ENCODE measurements at places on chromosomes 4 and X.

- DNase-seq, result no peak
These were observed 36.6 kb upstream of the GPR78 start for GRCh38 chr4:8543623-8544022.

DNA sequence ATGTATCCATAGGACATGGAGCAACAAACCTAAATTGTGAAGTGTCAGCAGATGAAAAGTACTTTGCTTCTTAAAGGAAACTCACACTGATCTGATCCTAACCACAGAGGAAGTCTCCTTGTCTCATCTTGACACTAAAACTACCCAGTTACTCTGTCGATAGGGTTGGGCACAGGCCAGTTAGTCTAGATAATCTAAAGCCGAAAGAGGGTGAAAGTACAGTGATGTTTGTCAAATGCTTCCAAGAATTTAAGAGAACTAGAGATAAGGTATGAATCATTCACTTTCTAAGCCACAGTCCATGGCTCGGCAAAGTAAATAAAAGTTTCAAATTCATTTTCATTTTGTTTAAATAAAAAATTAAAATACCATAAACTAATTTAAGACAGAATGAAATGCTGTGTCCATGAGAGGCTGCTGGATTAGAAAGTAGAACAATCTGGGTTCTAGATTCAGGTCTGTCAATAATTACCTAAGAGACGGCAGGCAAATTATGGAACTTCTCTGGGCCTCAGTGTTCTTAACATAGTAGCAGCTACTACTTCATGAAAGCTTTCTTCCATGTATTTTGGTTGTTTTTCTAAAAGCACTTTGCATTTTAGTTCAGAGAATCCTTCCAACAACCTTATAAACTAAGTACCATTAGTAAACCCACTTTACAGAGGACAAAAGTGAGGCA is 176.7 kb downstream of the LDB2 start:
- no peak for DNase-seq

DNA sequence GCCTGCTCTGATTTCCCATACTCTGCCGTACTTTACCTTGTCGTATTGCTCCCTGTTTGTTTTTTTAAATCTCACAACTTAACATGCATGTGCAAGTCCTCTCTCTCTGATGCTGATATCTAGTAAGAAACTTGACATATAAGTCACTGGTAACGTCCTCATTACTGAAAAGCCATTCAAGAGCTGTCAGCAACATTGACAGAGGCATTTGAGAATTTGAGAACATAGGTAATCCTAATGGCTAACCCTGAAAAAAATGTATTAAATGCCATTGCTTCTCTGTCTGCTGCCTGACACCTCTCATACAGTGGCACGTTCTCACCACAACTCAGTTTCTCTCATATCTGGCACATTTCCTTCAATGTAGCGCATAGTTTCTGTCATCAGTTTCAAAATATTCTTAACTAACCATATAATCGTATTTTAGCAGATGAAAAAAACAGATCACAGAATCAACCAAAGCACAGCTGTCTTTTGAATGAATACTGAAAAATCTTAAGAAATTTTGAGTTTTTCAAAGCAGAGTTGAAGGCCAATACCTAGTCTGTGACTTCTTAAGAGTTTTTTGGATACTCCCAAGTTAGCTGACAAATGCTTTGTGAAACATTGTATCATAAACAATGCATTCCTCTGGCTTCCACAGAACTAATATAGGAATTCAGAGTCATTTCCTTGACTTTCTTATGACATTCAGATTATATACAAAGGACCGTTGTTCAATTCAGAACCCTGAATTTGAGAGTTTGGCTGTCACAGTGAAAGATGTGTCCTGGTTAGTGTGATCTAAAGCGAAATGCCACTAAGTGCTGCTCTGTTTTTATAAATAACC is 996.4 kb downstream of the C4orf33 start:
- DNase-seq, result no peak

DNA sequence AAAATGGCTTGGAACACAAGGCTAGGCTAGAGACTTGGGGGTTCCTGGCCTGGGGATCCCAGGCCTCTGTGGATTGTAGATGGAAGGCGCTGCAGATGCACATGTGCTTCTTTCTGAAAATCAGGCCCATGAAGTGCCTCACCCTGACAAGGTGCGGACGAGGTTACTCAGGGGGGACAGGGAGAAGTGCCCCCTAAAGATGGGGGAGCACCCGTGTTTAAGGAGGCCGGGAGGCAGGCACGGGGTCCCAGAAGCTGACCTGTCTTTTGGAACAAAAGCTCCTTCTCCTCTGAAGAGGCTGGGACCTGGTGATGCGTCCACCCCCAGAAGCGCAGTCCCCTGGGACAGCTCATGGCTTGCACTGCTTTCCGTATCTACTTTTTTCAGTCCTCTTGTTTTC is 2.4 kb downstream of the PDZD4 start:
- DNase-seq, result no peak

DNA sequence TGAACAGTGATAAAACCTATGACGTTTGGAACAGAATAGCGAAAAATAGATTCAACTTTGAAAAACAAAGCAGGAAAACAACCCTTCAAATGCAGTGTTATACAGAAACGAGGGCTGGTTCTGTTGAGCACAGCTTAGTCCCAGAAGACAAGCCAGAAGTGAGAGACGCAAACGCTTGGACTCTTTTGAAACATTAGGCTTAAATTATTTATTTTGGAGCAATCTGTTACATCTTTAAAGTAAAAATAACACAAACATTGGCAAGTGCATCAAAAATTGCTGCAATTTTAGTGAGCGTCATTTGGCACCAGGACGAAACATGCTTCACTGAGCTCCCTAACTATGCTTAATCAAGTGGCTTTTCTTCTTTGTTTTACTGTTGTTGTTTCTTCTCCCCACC is 63.5 kb downstream of the ENPP6 start:
- DNase-seq, result no peak

DNA sequence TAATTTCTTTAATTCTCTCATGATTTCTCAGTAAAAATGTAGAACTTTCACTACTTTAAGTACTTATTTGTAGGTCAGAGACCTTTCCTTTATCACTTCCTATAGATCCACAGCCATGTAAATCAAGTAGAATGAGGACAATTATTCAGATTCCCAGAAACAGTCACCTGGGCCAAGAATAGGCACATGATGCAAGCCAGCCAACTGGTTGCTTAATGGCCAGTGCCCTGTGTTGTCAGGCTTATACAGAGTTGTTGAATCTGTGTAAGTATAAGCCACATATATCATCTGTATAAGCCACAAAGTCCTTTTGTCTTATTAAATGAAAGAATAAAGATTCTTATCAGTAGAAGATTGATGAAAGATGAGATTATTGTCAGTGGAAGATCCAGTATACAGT is 5.2 kb downstream of the BANK1 start:
- no peak for DNase-seq

GRCh38 chr4:165207016-165207430 is 338 bp upstream of the KLHL2 start:
- DNase-seq, result no peak

GRCh38 chr4:36979533-36979932 is 265.0 kb upstream of the NWD2 start:
- no peak for DNase-seq

DNA sequence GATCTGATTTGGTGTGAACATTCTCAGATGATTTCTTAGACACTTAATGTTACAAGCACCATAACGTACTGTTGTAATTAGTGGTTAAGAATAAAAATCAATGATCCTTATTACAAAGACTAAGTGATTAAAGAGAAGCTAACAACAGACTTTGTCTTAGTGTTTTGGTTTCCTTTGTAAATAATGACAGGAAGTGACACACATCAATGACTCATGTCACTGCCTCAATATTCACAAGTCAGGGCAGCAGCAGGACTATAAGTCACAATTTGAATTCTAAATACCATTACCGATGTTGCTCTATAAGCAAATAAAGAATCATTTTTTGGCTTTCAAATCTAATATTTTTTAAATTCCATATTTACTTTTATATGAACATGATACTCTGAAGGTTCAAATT is 115.8 kb upstream of the FAT4 start:
- DNase-seq, result no peak

GRCh38 chrX:151984902-151985301 is 10.4 kb upstream of the GABRE start:
- no peak for DNase-seq

- DNase-seq, result no peak
These were observed 78.3 kb upstream of the DUSP21 start for GRCh38 chrX:44765556-44765955.

GRCh38 chrX:153941336-153942252 is 2.8 kb downstream of the RENBP start:
- DNase-seq, result no peak

GRCh38 chrX:118724775-118725174 is 2.6 kb upstream of the IL13RA1 start:
- no peak for DNase-seq

- peak; percentile 28 for DNase-seq
These were observed 10.2 kb upstream of the N4BP2 start for GRCh38 chr4:40046311-40046980.

GRCh38 chr4:153927451-153927850 is 138.6 kb upstream of the SFRP2 start:
- no peak for DNase-seq

DNA sequence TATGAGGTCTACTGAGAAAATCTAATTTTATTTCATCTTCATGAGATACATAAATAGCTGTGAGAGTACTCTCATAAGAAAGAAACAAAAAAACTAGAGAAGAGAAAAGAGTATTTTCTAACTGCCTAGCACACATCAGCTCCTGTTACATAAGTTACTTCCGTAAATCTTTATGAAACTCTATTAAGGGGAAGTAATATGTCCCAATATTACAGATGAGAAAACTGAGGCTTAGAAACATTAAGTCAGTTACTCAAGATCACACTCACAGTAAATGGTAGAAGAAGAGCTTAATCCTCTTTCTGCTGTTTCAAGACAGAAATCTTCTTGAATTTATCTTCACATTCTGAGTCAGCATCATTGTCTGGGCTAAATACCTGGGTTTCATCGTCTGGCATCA is 164.1 kb downstream of the DTHD1 start:
- DNase-seq, result no peak

DNA sequence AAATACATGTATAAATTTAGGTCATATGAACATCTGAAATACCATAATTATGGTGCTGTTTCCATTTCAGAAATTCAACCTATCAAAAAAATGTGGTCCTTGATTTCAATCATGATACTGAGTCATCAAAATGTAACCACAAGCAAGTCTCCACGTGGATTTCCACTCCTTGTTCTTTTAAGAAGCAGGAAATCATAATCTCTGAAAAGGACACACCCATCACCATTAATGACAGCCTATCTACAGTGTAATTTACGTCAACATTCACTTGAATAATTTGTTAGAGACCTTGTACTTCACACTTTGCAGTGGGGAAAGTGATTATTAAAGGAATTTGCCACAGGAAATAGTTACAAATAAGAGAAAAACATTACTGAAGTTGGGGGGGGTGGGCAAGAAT is 17.7 kb upstream of the SLC7A11 start:
- no peak for DNase-seq

DNA sequence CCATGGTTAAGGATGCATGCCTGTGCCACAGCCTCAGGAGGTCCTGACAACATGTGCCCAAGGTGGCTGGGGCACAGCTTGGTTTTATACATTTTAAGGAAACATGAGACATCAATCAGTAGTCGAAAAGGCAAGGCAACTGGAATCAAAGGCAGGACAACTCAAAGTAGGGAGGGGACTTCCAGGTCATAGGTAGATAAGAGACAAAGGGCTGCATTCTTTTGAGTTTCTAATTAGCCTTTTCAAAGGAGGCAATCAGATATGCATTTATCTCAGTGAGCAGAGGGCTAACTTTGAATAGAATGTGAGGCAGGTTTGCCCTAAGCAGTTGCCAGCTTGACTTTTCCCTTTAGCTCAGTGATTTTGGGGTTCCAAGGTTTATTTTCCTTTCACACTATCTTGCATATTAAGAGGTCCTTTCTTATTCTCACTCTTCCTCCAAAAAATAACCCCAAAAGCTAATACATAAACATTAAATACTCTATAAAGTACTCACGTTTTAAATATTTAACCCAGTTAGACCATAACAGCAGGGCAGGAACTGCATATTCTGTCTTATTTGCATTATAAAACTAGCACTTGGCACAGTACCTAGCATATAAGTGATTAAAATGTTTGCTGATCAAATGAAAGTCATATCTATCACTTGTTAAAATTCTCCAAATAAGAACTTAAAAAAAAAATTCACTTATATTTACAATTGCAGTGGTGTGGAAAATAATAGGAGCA is 36.3 kb upstream of the UGT8 start:
- no peak for DNase-seq

DNA sequence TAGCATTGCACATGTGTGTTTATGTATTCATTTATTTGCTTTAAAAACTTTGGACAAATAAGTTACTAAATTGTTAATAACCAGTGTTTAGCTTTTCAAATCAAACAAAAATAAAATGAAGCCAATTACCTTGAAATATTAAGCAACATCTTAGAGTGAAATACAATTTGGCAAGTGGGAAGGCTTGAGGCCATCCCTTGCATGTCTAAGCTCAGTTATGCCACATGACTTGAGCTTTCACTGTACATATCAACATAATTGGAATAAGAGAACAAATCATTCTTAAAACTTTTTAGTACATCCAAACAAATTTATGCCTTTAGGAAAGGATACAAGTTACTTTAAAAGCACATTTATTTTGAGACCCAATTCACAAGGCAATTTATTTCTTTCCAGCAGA is 640.6 kb downstream of the SPRY1 start:
- DNase-seq, result no peak

DNA sequence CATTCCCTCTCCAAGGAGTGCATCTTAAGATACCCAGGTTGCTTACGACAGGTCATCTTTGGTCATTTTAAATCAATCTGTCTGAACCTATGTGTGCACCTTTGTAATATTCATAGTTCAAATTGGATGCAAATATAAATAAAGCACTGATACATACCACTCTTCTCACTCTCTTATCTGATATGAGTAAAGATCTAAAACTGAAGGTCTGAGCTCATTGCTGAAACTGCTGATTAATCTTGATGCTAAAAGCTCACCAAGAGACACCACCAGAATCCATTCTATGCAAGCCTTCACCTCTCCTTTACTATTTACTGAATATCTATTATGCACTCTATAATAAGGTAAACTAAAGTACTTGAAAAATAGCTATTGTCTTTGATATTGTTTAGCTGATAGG is 16.6 kb downstream of the HSD17B13 start:
- DNase-seq, result no peak

GRCh38 chr4:19659101-19659500 is 592.6 kb upstream of the SLIT2 start:
- DNase-seq, result no peak

- no peak for DNase-seq
These were observed 55.8 kb downstream of the FNIP2 start for GRCh38 chr4:158824425-158825274.

DNA sequence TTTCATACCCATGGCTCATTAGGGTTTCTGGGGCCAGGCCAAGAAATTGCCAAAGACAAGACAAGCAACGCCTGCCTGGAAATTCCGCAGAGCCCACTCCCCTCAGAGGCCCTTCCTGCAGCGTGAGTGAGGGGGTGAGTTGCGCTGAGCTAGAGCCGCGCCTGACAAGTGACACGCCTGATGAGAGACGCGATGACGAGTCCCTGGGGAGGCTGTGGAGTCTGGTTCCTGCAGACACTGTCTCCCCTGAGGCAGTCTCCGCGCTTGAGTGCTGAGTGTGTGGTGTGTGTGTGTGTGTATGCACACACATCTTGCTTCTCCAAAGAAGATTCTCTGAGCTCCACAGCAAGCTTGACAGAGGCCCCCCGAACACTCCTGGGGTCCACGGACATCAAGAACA is 269.8 kb downstream of the BCOR start:
- no peak for DNase-seq

Data from activated CD4-positive, alpha-beta T cell treated with anti-CD3 and anti-CD28 coated beads for 4 hours (primary cell).